ENCODE measurements at places on chromosomes 12 and 14. TPM values are rescaled to one million over a fixed set of nuclear protein-coding genes. Genes with fewer than 3 reads are reported as not detected.

RD3L gene
- total RNA-seq, result not detected

DNA sequence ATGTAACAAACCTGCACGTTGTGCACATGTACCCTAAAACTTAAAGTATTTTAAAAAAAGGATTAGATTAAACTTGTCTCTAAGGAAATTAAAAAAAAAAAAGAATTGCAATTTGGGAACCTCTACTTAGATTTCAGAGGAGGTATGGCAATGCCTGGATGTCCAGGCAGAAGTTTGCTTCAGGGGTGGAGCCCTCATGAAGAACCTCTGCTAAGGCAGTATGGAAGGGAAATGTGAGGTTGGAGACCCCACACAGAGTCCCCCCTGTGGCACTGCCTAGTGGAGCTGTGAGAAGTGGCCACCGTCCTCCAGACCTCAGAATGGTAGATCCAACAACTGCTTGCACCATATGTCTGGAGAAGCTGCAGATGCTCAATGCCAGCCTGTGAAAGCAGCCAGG lies 279.6 kb upstream of the CCDC196 start:
- no peaks in the 10 kb centered on the region for H3K36me3 ChIP-seq
- H3K4me3 ChIP-seq, result no peak overlapping the region
- H3K4me1 ChIP-seq, result no peaks in the 10 kb centered on the region
- DNase-seq, result no peak
- H3K27me3 ChIP-seq, result peaks cover 25% of the 10 kb centered on the region

DNA sequence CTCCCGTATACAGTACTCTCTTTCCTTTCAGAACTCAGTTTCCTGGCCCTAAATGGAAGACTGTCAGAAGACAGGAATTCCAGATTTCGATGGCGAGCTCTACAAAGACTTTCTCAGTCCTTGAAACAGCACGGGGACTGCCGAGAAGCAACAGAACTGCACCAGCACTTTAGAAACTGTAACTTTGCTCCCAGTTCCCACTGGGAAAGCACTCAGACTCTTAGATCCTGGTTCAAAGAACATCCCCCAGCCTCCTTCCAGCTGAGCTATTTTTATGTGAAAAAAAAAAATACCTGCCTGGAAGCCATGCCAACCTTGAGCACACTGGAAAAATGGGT lies 1.8 kb downstream of the PXN start:
- no peaks in the 10 kb centered on the region for H3K27me3 ChIP-seq
- peak overlapping the region; percentile 87 for H3K4me3 ChIP-seq
- no peak for DNase-seq
- H3K36me3 ChIP-seq, result peaks cover 52% of the 10 kb centered on the region
- peak overlapping the region; percentile 74 for H3K27ac ChIP-seq

LRRC9 gene
- not detected for total RNA-seq

ADGRD1 gene
- total RNA-seq, result not detected

DNA sequence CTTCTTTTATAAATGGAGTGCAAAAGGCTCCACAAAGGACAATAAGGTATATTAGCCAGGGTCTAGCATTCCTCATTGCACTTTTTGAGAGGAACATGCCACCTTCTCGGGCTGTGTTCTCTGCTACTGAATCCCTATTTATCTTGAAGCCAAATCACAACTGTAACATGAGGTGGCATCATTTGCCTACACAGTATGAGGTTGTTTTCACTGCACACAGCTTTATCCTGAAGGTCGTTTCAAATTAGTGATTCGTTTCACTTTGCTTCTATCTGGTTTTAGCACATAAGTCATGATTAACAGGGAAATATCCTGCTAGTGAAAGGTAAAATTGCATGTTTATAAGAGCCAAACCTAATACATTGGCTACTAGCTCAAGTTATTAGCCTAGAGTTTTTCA lies 153.8 kb downstream of the SLC35F4 start:
- no peak overlapping the region for H3K4me3 ChIP-seq
- peaks cover 4% of the 10 kb centered on the region for H3K27me3 ChIP-seq
- peaks cover 8% of the 10 kb centered on the region for H3K4me1 ChIP-seq
- no peak overlapping the region for H3K27ac ChIP-seq
- H3K36me3 ChIP-seq, result no peaks in the 10 kb centered on the region
- DNase-seq, result no peak

DNA sequence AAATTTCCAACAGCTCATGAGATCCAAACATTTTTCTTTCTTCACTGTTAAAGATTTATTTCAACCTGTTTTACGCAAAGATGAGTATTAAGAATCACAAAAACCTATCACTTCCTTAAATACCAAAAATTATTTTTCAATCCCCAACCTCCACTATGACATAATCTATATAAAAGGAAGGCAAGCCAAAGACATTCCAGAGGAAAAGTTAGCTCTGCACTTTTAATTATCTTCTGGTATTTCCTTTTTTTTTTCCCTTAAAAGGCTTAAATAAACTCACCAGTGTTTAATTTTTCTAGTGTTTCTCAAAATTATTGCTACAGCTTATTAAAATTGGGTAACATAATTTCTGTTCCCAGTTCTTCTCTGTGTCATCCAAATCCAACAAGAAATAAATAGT lies 75.9 kb downstream of the BMP4 start:
- H3K4me1 ChIP-seq, result no peaks in the 10 kb centered on the region
- DNase-seq, result no peak
- H3K27ac ChIP-seq, result no peak overlapping the region

DNA sequence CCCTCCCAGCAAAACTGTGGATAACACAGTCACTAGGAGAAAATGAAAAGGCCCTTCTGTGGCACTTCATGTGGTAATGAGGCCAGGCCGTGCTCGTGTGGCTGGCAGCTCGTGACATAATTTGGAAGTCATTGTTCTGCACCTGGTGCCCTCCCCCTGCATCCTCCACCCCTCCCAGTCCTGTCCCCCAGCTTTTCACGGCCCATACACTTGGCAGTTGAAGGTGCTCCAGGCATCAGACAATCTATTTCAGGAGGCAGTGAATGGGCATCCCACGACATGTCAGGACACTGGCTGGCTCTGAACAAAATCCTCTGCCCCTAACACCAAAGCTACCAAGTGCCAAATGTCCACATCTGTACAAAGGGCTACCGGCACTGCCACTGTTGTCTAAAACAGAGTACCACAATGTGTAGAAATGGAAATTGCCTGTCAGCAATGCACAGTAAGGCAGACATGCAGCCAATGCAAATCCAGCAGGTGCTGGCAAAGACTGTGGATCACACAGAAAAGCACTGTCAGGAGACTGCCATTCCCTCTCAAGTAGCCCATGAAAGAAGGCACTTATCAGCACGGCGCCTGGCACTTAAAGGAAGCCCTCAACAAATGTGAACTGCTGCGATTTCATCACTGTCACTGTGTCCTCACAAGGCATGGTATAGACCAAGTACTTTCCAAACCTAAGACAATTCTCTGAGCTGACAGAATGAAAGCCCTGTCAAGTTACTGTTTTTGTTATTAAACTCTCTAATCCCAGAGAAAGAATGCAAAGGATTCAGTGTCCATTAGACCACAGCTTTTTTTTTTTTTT lies 39.1 kb downstream of the CORO1C start:
- no peaks in the 10 kb centered on the region for H3K27me3 ChIP-seq
- DNase-seq, result no peak
- H3K4me1 ChIP-seq, result peaks cover 69% of the 10 kb centered on the region
- H3K4me3 ChIP-seq, result peak overlapping the region; percentile 51

STYK1 gene
- 8.4 TPM for total RNA-seq

DNA sequence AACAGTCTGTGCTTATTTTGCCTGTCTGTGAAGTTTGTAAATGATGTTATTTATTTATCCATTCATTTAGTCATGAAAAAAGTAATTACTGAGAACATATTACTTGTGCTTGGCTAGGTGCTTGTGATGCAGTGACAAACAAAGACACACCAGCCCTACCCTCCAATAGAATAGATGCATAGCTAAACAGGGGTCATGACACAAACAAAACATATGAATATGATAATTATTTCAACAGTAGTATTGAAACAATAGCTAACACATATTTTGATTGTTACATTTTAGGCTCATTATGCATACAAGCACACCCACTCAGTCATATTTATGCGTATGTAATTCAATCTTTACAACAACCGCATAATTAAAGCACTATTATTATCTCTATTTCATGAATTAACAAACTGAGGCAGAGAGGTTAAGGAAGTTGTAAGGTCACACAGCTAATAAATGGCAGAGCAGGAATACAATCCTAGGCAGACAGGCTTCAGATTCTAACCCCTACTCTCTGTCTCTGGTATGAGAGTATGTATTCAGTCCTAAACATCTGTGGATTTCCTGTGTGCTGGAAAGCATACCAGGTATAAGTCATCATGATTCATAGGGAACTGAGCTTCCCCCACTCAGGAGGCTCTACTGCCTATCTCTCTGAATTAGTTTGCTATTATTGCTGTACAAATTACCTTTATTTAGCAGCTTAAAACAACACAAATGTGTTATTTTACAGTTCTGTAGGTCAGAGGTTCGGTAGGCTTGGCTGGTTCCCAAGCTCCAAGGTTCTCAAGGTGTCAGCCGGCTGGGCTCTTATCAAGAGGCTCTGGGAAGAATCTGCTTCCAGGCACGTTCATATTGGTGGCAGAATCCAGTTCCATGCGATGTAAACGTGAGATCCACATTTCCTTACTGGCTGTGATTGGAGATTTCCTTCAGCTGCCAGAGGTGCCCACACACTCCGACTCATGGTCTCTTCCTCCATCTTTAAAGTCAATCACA lies 509.4 kb downstream of the GALC start:
- H3K27ac ChIP-seq, result no peak overlapping the region
- no peak overlapping the region for H3K4me3 ChIP-seq
- no peaks in the 10 kb centered on the region for H3K27me3 ChIP-seq
- no peak for DNase-seq

DNA sequence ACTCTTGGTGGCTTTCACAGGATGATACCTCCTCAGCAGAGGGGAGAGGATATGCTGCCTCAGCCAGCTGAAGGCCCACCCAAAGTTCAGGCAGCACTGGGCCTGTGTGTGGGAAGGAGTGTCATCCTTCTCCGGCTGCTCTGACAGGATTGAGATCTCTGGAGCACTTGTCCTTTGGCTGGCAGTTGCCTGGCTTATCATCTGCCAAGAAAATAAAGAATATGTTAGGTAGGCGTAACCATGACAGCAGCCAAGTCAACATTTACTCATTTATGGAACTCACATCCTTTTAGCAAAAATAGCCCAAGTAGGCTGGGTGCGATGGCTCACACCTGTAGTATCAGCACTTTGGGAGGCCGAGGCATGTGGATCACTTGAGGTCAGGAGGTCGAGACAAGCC lies 68.5 kb downstream of the PPFIBP1 start:
- no peak overlapping the region for H3K27ac ChIP-seq
- DNase-seq, result peak; percentile 22
- H3K27me3 ChIP-seq, result no peaks in the 10 kb centered on the region
- H3K36me3 ChIP-seq, result peaks cover 5% of the 10 kb centered on the region

GRCh38 chr14:26599291-26599690 lies 1.5 kb upstream of the NOVA1 start:
- H3K4me3 ChIP-seq, result no peak overlapping the region
- H3K4me1 ChIP-seq, result no peaks in the 10 kb centered on the region
- H3K27me3 ChIP-seq, result no peaks in the 10 kb centered on the region
- DNase-seq, result no peak
- H3K36me3 ChIP-seq, result no peaks in the 10 kb centered on the region
- H3K27ac ChIP-seq, result no peak overlapping the region

GRCh38 chr14:28983279-28983678 lies 216.7 kb downstream of the FOXG1 start:
- H3K36me3 ChIP-seq, result no peaks in the 10 kb centered on the region
- no peak overlapping the region for H3K4me3 ChIP-seq
- H3K27ac ChIP-seq, result no peak overlapping the region
- DNase-seq, result no peak

DNA sequence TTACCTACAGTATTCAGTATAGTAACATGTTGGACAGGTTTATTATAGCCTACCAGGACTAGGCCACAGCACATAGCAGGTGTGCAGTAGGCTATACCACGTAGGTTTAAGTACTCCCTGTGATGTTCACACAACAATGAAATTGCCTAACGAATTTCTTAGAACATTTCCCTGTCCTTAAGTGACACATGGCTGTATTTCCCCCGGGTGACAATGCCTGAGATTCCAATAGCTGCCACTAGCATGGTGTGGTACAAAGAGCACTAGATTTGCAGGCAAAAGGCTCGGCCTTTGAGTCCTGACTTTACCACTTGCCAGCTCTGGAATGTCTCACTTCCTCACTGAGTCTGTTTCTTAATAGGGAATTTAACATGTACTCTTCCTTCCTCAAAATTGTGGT lies 19.7 kb downstream of the PTPN21 start:
- H3K27me3 ChIP-seq, result no peaks in the 10 kb centered on the region
- no peak overlapping the region for H3K27ac ChIP-seq
- no peaks in the 10 kb centered on the region for H3K36me3 ChIP-seq

DNA sequence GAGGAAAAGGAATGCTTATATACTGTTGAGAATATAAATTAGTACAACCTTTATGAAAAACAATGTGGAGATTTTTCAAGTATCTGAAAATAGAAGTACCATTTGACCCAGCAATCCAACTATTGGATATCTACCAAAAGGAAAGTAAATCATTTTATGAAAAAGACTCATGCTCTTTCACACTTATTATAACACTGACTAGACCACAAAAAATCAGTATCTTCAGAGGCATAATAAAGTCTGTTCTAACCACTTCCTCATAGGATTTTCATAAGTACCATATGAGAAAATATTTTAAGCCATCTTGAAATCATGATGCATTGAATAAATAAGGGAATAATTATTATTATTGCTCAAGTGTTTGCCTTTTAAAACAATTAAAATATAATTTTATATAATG lies 90.8 kb downstream of the SLCO1B1 start:
- no peak overlapping the region for H3K4me3 ChIP-seq
- H3K27ac ChIP-seq, result no peak overlapping the region
- no peak for DNase-seq
- H3K36me3 ChIP-seq, result no peaks in the 10 kb centered on the region
- H3K27me3 ChIP-seq, result no peaks in the 10 kb centered on the region

PRICKLE1 gene
- 7.0 TPM for total RNA-seq

RAB3IP gene
- 101 TPM for total RNA-seq

GRCh38 chr12:12558291-12558690 lies 4.4 kb downstream of the DUSP16 start:
- H3K4me3 ChIP-seq, result peak overlapping the region; percentile 29
- H3K36me3 ChIP-seq, result peaks cover 46% of the 10 kb centered on the region
- H3K27me3 ChIP-seq, result no peaks in the 10 kb centered on the region
- H3K27ac ChIP-seq, result no peak overlapping the region

GRCh38 chr12:54036620-54037359 lies 3.9 kb downstream of the HOXC5 start:
- peaks cover 12% of the 10 kb centered on the region for H3K36me3 ChIP-seq
- peaks cover 99% of the 10 kb centered on the region for H3K27me3 ChIP-seq
- H3K4me3 ChIP-seq, result no peak overlapping the region
- no peak overlapping the region for H3K27ac ChIP-seq

GRCh38 chr12:4220536-4221257 lies 52.9 kb upstream of the CCND2 start:
- no peaks in the 10 kb centered on the region for H3K4me1 ChIP-seq
- no peaks in the 10 kb centered on the region for H3K36me3 ChIP-seq
- no peak for DNase-seq
- H3K27me3 ChIP-seq, result peaks cover 73% of the 10 kb centered on the region

TMEM121 gene
- total RNA-seq, result 0.42 TPM

All from Calu3 (cell line).